ENCODE measurements at places on chromosomes 13 and 19.

DNA sequence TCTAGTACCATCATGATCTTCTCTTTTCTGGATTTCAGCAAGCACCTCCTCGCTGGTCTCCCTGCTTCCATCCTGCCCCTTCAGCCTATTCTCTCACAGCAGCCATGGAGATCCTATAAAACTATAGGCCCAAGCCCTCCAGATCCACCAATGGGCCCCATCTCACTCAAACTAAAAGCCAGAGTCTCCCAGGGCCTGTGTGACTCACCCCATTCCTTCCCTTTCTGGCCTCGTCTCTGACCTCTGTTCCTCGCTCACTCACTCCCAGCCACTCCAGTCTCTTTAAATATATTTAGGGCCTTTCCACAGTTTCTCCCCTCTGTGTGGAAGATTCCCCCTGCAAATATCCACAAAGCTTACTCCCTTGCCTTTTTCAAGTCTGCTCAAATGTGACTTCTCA, 89.7 kb downstream of the HSPH1 start:
- DNase-seq = no peak

DNA sequence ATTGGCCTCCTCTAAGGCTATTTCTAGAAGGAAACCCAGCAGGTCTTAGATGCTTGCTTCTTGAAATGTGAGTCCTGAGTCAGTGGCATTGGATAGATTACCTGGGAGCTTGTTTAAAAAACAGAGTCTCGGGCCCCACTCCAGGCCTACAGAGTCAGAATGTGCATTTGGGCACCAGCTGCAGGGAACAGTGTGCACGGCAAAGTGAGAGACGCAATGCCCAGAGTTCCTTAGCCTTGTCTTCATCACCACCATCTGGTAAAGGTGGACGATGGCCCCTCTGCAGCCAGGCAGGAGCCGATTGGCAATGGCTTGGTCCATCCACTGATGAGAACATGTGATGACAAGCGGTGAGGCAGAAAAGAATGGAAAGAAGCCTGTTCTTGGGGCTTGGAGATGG, 102.1 kb upstream of the TSC22D1 start:
- no peak for DNase-seq

DNA sequence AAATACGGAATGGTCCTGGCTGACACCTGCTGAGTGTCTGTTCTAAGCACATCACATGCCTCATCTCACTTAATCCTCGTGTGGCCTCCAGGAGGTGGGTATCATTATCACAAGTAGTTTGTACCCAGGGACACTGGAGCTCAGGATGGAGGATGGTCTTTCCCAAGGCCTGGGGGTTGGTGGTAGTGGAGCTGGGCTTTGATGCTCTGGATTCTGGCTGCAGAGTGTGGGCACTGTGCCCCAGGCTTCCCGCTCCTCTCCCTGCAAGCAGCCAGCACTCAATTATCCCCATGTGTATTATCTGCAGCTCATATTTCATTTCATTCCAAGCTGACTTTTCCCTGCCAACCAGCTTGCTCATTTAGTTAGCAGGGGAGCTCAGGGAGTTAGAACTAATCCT, 52.1 kb downstream of the SIAH3 start:
- DNase-seq = no peak

GRCh38 chr13:32791545-32792172, 205.4 kb downstream of the PDS5B start:
- no peak for DNase-seq

DNA sequence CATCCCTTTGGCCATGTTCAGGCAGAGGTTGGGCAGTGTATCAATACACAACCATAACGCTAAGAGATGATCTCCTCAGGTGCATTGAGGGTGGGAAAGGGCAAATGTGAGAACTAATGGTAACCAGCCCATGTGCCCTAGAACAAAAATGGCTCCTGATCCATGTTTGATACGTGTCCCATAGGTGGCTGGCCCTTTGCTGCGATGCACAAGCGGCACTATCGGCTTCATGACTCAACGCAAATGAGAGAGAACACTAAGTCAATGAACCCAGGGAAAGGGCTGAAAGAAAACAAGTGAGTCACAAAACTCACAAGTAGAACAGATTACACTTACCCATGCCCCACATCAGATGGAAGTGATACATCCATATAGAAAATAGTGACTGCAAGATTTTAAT, 201.7 kb downstream of the ABCC4 start:
- no peak for DNase-seq

- DNase-seq = no peak
These were observed 48.7 kb upstream of the ZNF507 start for GRCh38 chr19:32296694-32297093.

GRCh38 chr13:106522898-106523525, 12.4 kb downstream of the EFNB2 start:
- DNase-seq = no peak

GRCh38 chr19:28037186-28037585, 1175.8 kb downstream of the UQCRFS1 start:
- DNase-seq = no peak

- no peak for DNase-seq
These were observed 3.1 kb upstream of the PRR20A start for GRCh38 chr13:57137585-57137984.

GRCh38 chr13:101711307-101712025, 259.0 kb downstream of the ITGBL1 start:
- DNase-seq = no peak

- DNase-seq = no peak
These were observed 2.4 kb downstream of the LTBP4 start for GRCh38 chr19:40603389-40604170.

GRCh38 chr19:18798384-18799352, 7.6 kb upstream of the COMP start:
- DNase-seq = no peak

DNA sequence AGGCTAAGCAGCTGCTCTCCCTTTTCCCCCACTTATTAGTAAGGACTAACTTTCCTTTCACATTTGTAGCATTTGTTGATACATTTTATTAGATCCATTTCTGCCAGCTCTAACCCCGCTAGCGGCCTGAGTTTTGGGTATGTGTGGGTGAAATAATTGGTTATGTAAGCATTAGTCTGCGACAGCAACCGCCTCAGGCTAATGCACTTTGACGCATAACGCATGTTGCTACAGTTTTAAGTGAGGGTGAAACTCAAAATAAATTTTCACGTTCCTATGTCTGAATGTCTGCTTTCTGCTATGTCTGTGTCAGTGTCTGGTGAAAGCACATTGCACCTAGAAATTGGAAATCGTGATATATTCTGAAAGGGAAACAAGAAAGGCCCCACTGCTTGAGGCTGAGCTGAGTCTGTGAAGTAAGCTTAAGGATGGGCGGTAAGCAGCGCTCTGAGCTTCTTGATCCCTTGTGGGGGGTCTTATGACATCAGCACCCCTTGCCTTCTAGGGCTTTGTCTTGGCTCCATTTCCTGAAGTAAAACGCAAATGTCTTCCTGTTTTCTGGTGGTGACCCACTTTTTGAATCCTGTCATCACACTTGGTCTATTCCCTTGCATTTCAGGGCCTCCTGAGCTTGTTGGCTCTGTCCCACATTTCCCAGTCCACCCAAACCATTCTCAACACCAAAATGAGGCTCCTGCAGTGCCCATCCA, 648.3 kb upstream of the ARGLU1 start:
- no peak for DNase-seq

DNA sequence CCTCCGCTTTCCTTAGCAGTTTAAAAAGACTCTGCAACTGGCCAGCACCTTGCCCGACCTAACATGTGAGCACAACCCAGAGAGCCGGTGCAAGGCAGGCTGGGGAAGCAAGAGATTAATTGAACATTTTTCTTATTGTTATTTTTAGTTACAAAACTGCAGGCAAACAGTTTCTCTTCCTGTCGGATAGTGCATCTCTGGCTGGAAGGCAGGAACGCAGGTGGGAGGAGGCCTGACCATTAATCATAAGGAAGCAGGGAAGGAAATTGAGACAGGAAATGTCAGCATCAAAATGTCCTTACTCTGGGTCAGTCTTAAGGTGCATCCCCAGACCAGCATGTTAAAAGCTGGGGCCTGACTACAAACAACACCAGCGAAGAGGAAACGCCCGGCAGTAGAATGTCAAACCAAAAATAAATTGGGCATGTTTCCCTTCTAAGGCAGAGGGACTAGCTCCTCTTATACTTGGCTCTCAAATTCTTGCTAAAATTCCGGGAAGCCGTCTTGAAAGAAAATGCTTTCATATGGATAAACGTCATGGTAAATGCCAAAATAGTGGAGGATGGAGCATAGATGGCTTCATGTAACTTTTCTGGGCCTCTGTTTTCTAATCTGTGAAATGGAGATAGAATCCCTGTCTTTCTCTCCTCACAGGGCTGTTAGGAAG, 226.8 kb downstream of the RAP2A start:
- no peak for DNase-seq

- DNase-seq = no peak
These were observed 9.9 kb upstream of the ZSCAN18 start for GRCh38 chr19:58107778-58108545.

- DNase-seq = no peak
These were observed 164.3 kb upstream of the PABPC3 start for GRCh38 chr13:24931450-24932251.

DNA sequence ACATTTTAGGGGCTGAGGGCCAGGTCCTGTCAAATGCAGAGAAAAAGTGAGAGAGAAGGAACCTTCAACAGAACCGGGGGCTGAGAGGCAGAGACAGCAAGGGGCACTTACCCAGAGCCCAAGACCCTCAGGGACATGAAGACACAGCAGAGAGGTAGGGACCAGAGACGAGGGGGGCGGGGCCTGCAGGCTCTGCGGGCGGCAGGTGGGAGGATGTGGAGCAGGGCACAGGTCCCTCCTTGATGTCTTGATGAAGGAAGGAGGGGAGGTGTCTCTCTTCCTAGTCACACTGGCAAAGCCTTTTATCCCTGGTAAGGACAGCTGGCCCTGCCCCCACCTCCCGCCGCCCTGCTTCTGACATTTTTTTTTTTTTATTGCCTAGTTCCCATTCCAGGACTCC, at the start of gene KLK14:
TSS of gene KLK14 (minus strand) at position 277 of the 400 bp plus-strand sequence. CDS start at position 4, 273 bp downstream.
- DNase-seq = no peak

DNA sequence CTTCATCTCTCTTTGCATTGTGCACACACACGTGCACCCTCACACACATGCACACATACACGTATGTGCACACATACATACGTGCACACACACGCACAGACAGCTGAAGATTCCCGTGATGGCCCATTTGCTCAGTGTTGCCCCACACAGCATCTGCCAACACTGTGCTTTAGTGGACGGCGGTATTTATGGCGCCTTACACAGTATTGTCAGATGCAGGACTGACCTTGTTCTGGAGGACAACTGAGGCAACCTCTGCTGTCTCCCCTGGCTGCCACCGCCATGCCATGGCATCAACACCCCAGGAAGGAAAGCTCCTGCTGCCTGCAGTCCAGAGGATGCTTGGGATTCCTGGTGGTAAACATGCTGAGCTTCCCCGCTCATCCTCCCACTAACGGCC, 316.4 kb downstream of the TEX29 start:
- DNase-seq = no peak

- no peak for DNase-seq
These were observed at the start of the genes BRCA2 and ZAR1L for GRCh38 chr13:32315238-32316027. BRCA2 (plus strand) TSS chr13:32315508; CDS start chr13:32316461, 953 bp downstream. ZAR1L (minus strand) TSS chr13:32315363; CDS start chr13:32311925, 3,438 bp downstream.

GRCh38 chr19:38020311-38020710, 113.3 kb downstream of the SIPA1L3 start:
- no peak for DNase-seq

- no peak for DNase-seq
These were observed 9.3 kb downstream of the ZNF780A start for GRCh38 chr19:40081411-40081810.

DNA sequence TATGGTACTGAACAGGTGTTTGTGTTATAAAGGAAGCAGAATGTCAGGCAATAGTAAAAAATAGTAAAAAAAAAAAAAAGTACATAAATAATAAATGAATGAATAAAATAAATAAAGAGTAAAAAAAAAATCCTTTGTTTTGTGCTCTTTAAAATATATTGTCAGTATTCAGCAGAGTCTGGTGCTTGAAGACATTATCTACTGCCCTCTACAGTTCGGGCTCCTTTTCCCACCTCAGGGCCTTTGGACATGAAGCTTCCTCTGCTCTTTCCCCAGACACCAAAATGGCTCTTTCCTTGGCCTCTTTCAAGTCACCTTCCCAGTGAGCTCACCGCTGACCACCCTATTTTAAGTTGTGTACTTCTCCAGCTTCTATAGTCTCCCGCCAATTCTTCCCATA, 137.5 kb downstream of the TNFRSF19 start:
- no peak for DNase-seq

DNA sequence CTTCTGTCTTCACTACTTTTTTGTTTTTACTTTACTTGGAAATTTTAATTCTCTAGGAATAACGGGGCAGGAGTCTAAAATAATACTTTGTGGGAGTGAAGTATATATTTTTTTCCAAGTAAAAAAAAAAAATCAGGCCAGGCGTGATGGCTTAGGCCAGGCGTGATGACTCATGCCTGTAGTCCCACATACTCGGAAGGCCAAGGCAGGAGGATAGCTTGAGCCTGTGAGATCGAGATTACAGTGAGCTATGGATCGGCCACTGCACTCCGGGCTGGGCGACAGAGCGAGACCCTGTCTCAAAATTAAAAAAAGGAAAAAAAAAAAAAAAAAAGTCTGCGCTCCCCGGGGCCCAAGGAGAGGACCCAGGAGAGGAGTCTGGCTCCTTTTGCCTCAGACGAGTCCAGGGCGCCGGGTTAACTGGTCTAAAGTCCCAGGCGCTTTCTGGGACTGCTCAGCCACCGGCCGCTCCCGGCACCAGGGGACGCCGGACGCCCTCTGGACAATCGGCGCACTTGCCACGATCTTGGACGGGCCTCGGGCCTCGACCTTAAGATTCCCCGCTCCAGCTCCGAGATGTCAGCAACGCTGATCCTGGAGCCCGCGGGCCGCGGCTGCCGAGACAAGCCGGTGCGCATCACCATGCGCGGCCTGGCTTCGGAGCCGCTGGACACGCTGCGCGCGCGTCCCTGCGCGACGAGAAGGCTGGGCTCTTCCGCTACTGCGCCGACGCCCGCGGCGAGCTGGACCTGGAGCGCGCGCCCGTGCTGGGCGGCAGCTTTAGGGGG, 2.7 kb upstream of the ZFP82 start:
- DNase-seq = no peak

DNA sequence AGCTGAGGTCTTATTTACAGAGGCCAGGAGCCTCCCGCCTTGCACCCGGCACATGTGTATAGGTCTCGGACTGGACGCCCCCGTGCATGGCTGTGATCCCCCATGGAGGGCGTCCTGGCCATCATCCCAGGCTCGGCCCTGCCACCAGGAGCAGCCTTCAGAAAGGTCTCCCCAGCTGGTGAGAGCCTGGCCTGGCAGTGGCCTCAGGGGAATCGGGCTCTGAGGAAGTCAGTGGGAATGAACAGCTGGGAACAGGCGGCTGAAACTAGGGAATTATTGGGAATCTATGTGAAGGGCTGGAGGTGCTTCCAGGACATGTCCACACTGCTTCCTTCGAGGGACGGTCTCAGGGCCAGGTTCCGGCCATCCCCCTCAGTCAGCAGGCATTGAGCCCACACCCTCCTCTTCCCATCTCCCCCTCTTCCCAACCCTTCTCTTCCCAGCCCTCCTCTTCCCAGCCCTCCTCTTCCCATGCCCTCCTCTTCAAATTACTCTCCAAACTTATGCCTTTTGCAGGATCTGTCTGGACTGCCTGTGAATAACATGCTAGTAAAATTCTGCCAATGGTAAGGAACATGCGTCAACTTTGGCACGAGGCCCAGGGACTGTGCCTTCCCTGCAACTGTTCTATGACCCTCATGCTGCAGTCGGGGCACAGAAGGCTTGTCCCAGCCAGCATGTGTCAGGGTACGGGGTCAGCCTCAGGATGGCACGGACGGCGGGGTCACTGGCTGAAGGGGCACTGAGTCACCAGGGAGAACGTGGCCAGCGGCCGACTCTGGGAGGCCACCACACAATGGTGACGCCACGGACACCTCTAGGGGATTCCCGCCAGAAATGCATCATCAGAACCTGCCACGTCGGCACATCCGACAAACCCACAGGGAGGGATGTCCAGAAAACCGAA, 24.2 kb upstream of the C13orf46 start:
- no peak for DNase-seq

All from cerebellar nuclear complex (tissue), 1 donor.